ENCODE measurements at places on chromosomes 3 and 15.

- DNase-seq = no peak
Observed at GRCh38 chr15:77609558-77609957, 23.2 kb downstream of the LINGO1 start.

- DNase-seq = no peak
Observed at GRCh38 chr3:25156626-25157025, 271.4 kb upstream of the RARB start.

DNA sequence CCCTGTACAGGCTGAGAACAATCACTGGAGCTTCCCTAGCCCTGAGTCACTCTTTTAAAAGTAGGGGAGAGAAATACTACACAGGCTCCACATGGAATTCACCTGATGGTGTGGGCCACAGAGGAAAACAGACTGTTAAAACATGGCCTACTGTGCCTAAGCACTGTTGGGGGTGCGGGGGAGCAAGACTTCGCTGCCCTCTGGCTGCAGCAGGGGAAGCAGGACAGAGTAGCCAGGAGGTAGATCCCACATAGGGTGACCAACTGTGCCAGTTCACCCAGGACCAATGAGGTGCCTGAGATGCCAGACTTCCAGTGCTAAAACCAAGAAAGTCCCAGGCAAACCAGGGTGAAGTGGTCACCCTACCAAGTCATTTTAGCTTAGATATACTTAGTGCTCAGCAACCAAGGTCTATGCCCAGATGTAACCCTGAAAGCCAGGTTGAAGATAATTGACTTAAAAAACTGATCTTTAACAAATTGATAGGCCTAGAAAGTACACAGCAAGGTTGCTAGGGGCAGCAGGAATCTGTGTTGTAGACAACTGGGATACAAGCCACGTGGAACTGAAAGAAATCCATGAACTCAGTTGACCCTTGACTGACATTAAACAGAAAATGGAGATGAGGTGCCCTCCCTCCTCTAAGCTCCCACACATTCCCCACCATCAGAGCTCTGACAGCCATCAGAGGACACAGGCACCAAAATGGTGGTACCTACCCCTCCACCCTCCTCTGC, 344.2 kb upstream of the PPP2R3A start:
- DNase-seq = no peak

DNA sequence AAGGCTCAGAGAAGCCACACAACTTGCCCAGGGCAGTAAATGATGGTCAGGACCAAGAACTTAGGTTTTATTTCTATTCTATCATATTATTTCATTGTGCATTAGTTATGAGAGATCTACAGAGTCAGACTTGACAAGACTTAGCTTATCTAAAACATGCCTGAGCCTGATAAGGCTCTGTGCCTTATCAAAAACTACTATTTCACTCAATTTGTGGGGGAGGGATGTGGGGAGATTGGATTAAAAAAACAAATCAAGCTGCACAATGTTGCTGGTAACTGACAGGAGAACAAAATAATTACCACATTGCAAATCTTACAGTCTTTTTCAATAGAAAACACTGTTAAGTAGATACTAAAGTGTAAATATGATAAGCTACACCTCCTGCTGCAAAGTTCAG, 16.0 kb downstream of the HACD2 start:
- no peak for DNase-seq

DNA sequence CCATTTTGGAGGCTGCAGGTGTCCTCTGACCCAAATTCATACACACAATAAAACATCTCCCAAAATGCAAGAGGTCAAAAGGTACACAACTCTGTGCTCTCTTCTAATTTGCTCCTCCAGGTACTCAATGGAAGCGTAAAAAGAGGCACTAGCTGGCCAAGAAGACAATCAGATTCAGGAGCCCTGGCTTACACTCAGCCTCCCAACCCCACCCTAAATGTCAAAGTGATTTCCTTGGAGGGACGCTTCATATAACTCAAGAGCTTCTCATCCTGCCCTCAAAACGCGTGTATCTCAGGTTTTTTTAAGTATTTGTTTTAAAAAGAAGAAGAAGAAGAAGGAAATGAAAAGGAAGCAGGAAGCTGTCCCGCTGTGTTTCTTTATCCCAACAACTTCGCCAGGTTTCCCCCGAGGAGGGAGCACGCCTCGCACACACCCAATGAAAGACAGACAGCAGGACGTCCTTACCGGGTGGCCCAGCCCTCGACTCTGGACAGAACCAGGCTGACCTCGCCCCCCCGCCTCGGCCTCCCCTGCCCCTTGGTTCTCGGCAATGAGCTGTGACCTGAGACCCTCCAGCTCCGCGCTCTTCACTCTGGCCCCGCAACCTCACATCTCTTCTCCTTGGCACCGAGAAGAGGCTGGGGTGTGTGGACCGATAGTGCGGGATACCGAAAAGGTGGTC, 620.7 kb upstream of the ZNF385D start:
- DNase-seq = no peak

- DNase-seq = no peak
Observed at GRCh38 chr3:108667312-108667711, 77.8 kb downstream of the DZIP3 start.

Measured in activated naive CD4-positive, alpha-beta T cell (primary cell).